Cerebellum (tissue), 4 donors: ENCODE measurements at places on chromosomes 12 and 14. TPM values are rescaled to one million over a fixed set of nuclear protein-coding genes. Genes with fewer than 3 reads are reported as not detected.

Gene EXOC3L4
- total RNA-seq = 0.36 TPM

Gene RAPGEF3
- total RNA-seq = 11.9 TPM

Gene OLR1
- total RNA-seq = 4.8 TPM

Gene MUCL1
- total RNA-seq = not detected

Gene CLEC1B
- not detected for total RNA-seq

Gene TPPP2
- total RNA-seq = not detected

Gene SLCO1B1
- total RNA-seq = not detected

Gene POTEM
- total RNA-seq = not detected

Gene RD3L
- not detected for total RNA-seq

Gene B4GALNT1
- 36.3 TPM for total RNA-seq

Gene VSX2
- total RNA-seq = not detected

Gene KRT78
- total RNA-seq = not detected

Gene MANSC4
- total RNA-seq = 0.27 TPM

Gene CKB
- total RNA-seq = 155 TPM

Gene C1QL4
- 2.7 TPM for total RNA-seq

Gene PTCSC3
- not detected for total RNA-seq

Gene TPH2
- total RNA-seq = 1.00 TPM

Gene SDR9C7
- total RNA-seq = 0.18 TPM

Gene KLRK1
- 0.73 TPM for total RNA-seq

Gene GPR68
- total RNA-seq = 5.8 TPM

Gene ANO2
- total RNA-seq = 17.1 TPM

Gene TUBA1C
- total RNA-seq = 46.1 TPM

Gene LALBA
- not detected for total RNA-seq

Gene CARMIL3
- 34.0 TPM for total RNA-seq

- no peak for DNase-seq
Observed at GRCh38 chr12:32229971-32230612, 123.4 kb downstream of the BICD1 start.

- no peak for DNase-seq
Observed at GRCh38 chr12:120227233-120228040, 26.5 kb upstream of the RPLP0 start.

DNA sequence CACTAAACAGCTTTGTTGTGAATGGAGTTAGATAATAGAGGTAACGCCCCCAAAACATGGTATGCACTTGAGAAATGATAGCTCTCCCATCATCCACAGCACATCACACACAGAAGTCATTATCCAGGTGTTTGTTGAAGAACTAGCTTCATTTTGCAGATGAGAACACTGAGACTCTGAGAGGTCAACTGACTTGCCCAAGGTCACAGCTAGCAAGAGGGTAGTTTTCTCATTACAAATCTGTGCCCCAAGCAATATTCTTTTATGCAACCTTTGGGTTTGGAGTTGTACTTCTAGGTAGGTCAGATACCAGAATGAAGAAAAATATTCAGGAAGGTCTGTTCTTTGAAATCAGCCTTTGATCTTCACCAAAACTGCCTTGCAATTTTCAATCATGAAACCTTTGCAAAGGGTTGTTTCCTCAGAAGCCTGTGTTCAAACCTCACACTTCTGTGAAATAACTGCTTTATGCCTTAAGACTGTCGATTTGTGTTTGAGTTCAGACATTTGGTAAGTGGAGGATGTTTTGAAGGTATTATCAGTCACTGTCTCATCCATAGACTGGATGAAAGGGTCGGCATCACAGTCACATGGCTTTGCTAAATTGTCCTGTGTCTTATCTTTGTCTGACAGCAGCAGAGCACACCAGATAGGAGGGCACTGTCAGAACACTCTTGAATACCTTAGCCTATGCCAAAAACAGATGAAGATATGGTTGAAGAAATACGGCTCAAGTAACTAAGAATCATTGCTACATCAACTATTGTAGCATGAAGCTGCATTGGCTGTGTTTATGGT is 233.2 kb upstream of the BTG1 start:
- no peak for DNase-seq

DNA sequence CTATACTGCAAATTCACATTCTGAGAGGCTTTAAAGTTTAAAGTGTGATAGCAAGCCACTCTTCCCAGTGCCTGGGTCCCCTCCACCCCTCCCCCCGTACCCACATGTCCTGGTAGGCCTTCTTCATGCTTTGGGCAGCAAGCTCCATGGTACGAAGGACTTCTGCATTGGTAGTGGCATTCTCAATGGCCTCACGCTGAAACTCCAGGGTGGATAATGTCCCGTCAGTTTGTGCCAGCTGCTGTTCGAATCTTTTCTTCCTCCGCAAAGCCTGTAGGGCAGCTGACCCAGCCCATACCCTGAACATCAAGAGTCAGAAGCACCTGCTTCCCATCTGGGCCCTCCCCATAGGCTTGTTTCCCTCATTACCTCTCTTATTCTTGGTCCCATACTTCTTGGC is 2.0 kb downstream of the CHMP4A start:
- no peak for DNase-seq

GRCh38 chr12:49789992-49790391 is 38.2 kb downstream of the NCKAP5L start:
- no peak for DNase-seq

DNA sequence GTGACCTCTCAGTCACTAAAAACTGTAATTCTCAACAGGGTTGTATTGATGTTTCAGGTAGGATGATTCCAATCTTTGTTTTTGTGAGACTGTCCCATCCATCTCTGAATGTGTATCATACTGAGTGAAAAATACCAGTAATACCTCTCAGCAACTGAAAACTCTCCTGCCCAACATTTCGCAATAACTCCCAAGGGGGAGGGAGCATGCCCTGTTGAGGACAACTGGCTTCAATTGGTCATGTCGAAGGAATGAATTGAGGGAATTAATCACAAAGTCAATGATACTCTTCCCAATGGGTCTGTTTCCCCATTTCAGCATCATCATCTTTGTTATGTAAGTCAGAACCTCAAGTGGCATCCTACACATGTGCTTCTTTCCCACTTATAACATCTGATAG is 102.4 kb upstream of the E2F7 start:
- DNase-seq = no peak

DNA sequence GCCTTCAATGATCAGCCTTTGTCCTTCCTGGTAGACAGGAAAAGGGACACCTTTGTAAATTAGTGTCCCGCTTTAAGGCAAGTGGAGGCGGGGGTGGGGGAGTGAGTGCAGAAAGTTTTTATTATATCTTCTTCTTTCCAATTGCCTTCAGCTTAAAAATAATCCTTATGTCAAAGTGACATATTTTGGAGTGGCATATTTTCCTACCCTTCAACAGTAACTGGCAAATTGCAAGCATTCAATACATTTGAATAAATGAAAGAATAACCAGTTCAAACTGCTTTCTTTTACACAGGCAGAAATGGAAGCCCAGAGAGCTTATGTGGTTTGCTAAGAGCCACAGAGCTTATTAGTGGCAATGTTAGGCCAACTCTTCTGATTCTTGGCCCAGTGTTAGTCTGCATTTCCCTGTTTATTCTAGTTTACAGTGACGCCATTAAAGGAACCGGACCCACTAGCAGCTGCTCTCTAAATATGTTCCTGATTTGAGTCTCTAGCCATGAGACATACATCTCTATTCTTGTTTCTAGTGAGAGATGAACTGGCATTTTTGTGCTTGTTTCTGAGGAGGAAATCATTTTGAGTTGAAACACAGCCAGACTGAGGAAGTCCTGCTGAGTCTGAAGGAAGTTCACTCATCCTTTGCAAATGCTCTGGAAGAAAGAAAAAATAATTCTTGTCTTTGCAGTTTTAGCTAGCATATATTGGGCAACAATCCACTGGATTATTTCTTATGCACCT is 468.7 kb downstream of the NOVA1 start:
- peak; percentile 36 for DNase-seq

- no peak for DNase-seq
Observed at GRCh38 chr12:22700106-22700505, 75.1 kb downstream of the ETNK1 start.

- DNase-seq = no peak
Observed at GRCh38 chr12:10960211-10960610, 21.1 kb upstream of the TAS2R14 start.

GRCh38 chr12:106152334-106152733 is 13.6 kb upstream of the NUAK1 start:
- DNase-seq = no peak

- DNase-seq = peak; percentile 37
Observed at GRCh38 chr14:73771848-73772638, 57.9 kb upstream of the PNMA1 start.

DNA sequence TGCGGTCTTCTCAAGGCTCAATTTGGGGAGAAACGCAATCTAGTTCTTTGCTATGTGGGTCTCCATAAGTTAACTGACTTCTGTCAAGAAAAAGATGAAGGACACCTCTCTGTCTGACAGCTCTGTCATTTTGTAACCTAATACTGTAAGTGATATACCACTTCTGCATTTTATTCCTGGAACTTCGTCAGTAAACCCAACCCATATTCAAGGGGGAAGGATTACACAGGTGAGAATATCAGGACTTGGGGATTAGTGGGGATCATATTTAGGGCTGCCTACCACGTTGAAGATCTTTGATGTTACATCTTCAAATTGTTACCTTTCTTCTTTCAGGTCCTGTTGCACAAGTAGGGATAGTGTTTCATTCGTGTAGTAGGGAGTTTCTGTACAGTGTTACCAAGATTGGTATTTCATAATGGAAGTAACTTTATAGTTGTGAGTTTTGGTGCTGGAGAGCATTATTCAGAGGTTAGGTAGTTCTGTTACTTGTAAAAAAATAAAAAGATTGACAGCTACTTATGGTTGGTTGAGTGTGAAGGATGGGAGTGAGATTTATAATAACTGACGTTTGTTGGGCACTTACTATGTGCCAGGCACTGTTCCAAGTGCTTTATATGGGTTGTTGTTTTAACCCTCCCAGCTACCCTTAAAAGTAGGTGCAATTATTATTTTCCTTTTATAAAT is 1.6 kb downstream of the TMEM260 start:
- DNase-seq = no peak

- DNase-seq = no peak
Observed at GRCh38 chr12:2605301-2605700, 189.5 kb upstream of the FKBP4 start.

GRCh38 chr12:6612247-6612646 is 5.1 kb upstream of the CHD4 start:
- DNase-seq = no peak

DNA sequence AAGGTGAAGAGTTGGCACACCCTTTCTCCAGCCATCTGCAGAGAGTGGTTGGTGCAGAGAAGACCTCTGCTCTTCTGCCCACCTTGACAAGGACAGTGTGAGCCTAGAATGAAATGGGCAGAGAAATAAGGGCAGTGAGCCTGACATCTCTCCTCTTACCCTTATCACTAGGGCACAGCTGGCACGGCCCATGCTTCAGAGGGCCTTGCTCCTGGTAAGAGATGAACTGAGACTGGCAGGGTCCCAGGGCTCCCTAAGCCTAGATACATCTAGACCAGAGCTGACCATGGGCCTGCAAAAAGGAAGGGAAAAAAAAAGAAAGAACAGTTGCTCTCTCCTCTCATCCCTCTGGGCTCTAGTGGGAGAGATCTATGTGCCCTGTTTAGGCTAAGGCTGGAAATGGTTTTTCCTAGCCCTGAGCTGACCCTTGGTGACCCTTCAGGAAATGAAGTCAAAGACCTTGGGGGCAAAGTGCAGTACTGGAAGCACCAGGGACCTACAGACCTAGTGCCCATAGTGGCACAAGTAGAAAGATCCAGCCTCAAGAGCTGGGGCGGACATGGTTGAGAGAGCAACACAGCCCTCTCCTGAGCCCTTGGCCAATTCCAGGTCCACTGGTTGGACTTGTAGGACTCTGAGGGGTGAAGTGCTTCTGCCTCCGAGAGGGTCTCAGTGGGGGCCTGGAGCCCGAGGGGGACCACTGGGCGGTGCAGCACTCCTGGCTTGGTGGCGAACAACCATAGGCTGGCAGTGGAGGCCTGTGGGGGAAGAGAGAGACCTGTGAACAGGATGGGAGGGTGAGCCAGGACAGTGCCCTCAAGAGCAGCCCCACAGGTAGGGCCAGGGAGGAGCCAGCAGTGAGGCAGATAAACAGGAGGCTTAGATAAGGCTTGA is 22.0 kb downstream of the PRPF40B start:
- DNase-seq = no peak

- DNase-seq = peak; percentile 50
Observed at GRCh38 chr12:119178544-119179334, at the start of gene HSPB8. TSS of gene HSPB8 (plus strand) at chr12:119178931. CDS start at chr12:119179313, 382 bp downstream.

- DNase-seq = no peak
Observed at GRCh38 chr12:113970211-113970610, 4.1 kb upstream of the RBM19 start.

DNA sequence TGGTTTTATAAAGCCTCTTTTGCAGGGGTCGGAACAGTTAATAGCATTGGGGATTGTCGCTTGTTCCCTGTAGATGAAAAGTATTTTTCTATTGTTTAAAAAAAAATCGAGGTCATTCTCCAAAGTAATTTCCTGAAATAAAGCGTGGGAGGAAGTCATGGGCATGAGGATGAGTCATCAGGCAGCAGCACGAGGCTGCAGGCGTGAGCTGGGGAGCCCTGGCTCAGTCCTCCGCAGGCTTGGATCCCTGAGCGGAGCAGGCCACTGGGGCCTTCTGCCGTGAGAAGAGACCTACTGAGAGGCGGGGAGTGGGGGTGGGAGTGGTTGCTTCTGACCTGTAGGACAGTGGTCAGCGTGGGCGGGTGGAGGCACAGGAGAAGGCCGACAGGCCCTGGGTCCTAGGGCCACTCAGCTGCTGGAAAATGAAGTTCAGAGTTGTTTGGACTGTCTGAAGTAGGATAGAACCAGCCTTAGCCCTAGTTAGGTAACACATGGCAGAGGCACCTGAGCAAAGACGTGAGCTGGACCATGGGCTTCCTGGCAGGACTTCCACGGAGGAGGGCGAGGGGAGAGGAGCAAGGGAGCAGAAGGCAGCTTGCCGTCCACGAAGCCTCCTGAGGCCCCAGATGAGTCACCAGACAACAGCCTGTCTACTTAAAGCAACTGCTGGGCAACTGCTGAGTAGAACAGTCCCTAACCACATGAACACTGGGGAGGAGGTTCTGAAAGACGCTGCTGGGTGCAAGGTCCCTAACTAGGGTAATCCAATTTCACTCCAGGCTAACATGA is 21.1 kb upstream of the LGALS3 start:
- peak; percentile 79 for DNase-seq

- no peak for DNase-seq
Observed at GRCh38 chr12:1313906-1314305, 280.5 kb downstream of the FBXL14 start.

GRCh38 chr14:67133595-67134441 is 55.4 kb upstream of the GARIN2 start:
- no peak for DNase-seq

- no peak for DNase-seq
Observed at GRCh38 chr14:55746558-55746957, 166.6 kb downstream of the KTN1 start.

GRCh38 chr14:100488057-100488456 is 99.2 kb downstream of the BEGAIN start:
- DNase-seq = no peak

- DNase-seq = no peak
Observed at GRCh38 chr12:97912943-97913342, 450.3 kb downstream of the RMST start.

- DNase-seq = no peak
Observed at GRCh38 chr14:90695997-90696660, 120.1 kb downstream of the TTC7B start.

GRCh38 chr14:91420686-91421085 is 3.1 kb upstream of the CCDC88C start:
- DNase-seq = no peak
